Central memory CD8-positive, alpha-beta T cell (primary cell): ENCODE measurements at places on chromosomes 7 and 10.

- no peak for DNase-seq
Measured at GRCh38 chr7:121530227-121531174, 134.4 kb upstream of the FAM3C start.

DNA sequence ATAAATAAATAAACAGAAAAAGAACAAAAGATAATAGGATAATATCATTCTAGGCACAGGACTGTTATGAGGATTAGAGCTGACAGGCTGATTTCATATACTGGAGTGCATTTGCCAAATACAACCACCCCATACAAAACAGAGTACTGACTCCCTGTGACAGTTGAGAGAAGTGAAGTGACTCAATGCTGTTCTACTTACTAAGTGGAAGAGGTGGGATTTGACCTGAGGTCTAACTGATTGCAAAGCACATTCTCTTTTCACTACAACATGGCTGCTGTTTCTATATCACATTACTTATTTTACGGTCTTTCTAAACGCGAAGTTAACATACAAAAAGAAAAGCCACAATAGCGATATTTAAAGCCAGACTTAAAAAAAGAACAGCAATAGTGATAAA lies 51.4 kb downstream of the ITGB1 start:
- no peak for DNase-seq

- DNase-seq = peak; percentile 39
Measured at GRCh38 chr10:79025199-79025832, 43.5 kb upstream of the ZMIZ1 start.

DNA sequence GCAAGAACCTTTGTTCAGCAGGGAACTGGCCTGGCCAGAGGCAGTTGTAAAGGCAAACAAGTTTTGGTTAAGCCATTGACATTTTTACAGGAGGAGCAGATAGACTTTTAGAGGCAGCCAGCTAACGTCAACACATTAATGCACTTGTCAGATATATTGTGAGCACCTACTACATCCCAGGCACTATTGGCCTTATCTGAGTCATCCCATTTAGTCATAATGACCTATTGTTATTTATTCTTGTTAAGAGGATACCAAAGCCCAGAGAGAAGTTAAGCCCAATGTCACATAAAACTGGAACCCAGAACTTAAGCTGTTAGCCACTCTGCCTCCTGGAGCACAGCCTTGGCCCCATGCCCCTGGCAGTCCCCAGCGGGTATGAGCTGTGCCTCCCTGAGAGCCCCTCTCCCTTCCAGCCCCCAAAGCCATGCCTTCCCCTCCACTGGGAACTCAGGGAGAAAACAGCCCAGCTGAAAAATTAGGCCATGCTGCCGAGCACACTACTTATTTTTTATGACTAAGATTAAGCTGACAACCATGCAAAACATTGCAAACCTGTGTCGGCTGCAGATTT lies 32.7 kb upstream of the TRIM8 start:
- DNase-seq = no peak

GRCh38 chr10:72077275-72077990 lies 10.9 kb downstream of the SPOCK2 start:
- no peak for DNase-seq

DNA sequence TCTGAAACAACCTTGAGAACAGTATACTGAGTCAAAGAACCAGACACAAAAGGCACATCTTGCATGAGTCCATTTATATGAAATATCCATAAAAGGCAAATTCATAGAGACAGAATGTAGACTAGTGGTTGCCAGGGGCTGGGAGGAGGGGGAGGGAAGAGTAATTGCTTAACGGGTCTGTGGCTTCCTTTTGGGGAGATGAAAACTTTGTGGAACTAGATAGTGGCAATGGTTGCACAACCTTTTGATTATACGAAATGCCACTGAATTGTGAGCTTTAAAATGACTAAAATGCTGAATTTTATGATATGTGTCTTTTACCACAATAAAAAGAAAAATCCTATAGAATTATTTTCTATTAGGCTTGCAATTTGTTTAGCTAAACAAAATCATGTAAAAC lies 16.8 kb downstream of the ADRB1 start:
- no peak for DNase-seq

GRCh38 chr10:22834471-22834870 lies 93.4 kb upstream of the ARMC3 start:
- no peak for DNase-seq

DNA sequence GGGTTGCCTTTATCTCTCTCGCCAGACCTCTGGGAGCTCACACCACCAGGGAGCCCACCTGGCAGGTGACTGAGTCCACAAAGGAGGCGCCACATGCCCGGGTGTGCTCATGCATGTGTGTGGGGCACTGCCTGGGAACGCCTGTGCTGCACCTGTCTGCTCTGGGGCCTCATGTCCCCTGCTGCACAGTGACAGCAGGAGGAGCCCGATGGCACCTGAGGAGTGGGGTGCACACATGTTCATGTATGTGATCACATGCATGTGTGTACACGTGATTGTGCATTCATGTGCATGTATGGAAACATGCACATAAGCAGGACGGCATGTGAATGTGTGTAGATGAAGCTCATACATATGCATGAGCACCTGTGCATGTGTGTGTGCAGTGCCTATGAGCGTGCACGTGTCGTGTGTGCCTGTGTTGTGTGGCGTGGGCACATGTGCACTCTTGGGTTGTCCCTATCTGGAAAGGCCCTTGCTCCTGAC lies 22.0 kb downstream of the YKT6 start:
- DNase-seq = no peak

DNA sequence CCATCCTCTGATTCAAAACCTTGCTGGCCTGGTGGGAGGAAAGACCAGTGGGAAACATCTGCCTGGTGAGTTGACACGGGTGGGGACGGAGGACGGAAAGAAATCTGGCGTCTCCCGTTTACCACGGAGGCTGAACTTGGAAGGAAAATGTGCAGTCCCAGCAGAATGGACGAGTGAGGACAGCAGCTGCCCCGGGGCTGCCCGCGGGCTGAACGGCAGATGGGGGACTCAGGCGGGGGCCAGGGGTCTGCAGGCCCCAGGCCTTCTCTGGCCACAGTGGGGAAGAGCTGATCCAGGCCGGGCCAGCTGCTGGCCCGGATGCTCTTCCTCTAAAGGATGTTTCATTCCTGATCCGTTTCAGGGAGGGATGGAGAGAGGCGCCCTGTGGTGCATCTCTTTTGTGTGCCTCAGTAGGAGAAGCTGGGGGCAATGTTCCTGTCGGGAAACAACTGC lies 147.5 kb upstream of the CHST15 start:
- DNase-seq = no peak

GRCh38 chr10:118047880-118048279 lies 1.1 kb upstream of the RAB11FIP2 start:
- DNase-seq = no peak

- DNase-seq = no peak
Measured at GRCh38 chr10:52639652-52640051, 132.9 kb downstream of the MBL2 start.

DNA sequence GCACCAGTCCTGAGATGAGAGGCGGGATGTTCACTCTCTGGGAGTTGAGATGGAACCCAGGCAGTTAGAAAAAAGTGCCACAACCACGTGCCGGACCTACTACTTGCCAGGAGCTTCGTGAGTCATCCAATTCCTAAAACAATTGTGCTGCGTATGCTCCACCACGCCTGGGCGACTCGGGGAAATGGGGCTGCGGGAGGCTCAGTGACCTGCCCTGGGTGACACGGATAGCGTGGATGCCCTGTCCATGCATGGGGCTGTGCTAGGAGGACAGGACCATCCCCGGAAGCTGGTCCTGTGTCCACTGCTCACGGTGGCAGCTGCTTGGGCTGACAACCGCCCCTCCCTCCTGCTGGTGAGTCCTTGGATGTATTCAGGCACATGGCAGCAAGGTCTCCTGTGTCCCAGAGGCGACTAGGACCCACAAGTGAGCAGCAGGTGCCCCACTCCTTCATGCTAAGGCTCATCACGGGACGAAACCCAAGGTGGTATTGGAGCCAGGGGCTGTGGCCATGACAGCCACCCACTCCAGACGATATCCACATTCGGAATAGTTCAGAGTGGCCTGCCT lies 90.4 kb downstream of the BMS1 start:
- no peak for DNase-seq

DNA sequence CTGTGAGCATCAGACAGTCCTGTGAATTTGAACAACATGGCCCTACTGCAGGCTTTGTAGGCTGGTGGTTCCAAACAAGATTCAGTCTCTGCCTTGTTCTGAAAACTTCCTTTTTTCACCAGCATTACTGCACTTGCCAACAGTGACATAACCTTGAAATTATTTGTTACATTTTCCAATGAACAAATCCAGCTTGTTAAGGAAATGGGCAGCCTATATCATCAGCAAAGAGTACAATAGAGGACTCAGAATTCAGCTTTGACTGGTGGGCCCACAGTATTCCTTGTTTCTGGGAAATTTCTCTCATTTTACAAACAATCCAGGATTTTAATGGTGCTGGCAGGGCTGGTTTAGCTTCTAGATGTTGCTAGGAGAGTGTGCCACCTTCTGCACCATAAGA lies 703.7 kb upstream of the FZD8 start:
- DNase-seq = no peak

GRCh38 chr7:12661581-12661980 lies 25.9 kb upstream of the ARL4A start:
- DNase-seq = no peak

DNA sequence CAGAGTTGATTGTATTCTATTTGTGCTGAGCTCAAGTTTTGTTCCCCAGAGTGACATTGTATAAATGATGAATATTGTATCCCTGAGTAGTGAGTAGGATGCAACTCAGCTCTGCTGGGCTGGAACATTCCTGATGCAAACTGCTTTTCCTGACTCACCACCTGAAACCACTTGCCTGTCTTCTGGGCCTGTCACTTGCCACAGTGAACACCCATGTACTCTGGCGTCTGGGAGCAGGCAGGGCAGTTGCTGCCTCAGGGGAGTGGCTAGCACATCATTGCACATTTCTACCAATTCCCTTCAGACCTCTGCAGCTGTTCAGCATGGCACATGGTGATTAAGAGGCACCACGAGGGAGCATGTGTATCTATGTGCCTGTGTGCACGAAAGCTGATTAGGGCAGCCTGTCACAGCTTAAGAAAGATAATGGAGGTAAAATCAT lies 157.3 kb downstream of the SND1 start:
- no peak for DNase-seq

- DNase-seq = no peak
Measured at GRCh38 chr10:86757113-86757972, 924 bp downstream of the BMPR1A start.

DNA sequence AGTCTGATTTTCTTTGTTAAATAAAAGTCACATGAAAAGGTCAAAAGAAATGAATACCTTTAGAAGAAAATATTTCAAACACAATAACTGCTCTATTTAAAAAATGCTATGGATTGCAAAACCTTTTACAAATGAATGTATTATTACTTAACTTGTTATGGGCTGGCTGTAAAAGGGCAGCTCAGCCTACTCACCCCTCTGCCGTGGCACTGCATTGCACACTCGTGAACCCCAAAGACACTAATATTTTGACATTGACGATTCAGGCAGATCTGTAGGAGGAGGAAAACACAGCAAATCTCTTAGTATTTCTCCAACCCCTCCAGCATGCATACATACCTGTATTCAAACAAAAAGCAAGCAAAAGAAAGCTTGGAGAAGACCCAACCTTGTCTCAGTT lies 149.5 kb downstream of the FANK1 start:
- no peak for DNase-seq

DNA sequence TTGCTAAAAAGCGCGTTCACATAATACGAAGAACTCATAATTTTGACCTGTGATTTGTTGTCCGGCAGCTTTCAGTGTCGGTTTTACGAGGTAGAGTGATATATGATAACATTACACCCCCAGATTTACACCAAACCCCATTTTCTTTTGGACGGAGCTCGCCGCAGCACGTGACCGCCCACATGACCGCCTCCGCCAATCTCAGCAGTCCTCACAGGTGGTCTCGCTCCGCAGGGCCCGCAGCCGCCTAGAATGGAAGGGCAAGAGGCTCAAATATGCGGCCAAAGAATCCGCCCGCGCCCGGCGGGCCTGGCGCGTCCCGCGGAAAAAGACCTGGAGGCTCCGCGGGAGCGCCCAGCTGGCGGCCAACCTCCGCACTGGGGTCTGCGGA lies at the start of gene HOXA7:
Gene HOXA7 (minus strand): TSS at position 168 of the 391 bp plus-strand sequence. CDS start 130 bp downstream, at position 38.
- DNase-seq = no peak

DNA sequence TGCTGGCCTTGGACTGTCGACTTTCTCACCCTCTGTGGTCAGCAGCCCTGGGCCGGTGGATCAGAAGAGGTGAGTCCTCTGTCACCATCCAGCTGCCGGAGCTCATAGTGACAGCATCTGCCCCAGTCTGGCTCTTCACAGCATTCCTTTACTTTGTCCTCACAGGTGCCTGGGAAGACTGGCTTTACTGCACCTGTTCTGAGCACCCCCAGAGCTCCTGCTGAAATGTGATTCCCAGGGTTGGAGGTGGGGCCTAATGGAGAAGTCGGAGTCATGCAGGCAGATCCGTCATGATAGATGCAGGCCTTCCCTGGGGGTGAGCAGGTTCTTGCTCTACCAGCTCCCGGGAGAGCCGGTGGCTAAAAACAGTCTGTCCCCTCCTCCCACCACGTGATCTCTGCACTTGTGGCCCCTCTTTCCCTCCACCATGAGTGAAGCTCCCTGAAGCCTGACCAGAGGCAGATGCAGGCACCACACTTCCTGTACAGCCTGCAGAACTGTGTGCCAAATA lies 171.5 kb downstream of the ZMYND11 start:
- DNase-seq = no peak

GRCh38 chr7:128281605-128282380 lies 40.7 kb downstream of the LEP start:
- DNase-seq = no peak

GRCh38 chr10:124565565-124566221 lies 104.1 kb downstream of the LHPP start:
- no peak for DNase-seq

- DNase-seq = no peak
Measured at GRCh38 chr7:21939136-21939857, 6.4 kb downstream of the CDCA7L start.

DNA sequence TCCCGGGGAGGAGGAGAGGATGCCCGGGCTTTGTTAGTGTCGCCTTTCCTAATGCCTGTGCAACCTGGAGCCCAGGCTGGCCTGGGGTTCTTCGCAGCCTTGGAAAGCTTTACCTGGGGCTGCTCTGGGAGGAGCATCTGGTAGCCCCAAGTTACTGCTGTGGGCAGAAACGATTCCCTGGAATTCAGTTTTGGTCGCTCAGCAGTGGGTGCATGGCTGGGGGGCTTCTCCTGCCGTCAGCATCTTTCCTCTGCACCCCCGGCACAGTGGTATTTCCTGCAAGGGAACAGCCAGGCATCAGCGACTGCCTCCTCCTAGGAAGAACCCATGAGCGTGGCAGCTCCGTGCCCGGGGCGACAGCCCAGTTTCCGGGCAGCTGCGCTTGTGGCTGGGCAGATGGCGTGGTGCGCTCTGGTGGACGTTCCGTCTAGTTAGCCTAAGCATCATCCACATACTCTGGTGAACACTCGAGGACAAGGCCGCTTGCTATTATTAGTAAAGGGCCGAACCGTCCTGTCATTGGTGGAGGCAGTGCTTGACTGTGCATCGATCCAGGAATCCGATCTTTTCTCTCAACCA lies 107.0 kb upstream of the BTBD16 start:
- DNase-seq = no peak

GRCh38 chr10:63866075-63866746 lies 345.0 kb downstream of the REEP3 start:
- no peak for DNase-seq

- DNase-seq = no peak
Measured at GRCh38 chr10:114856544-114857287, 35.1 kb downstream of the FHIP2A start.

GRCh38 chr10:22193945-22194344 lies 23.9 kb downstream of the EBLN1 start:
- no peak for DNase-seq

- no peak for DNase-seq
Measured at GRCh38 chr7:102933763-102934162, 21.0 kb downstream of the LRRC17 start.

GRCh38 chr7:149707448-149707886 lies 65.9 kb downstream of the ZNF467 start:
- DNase-seq = no peak
